ENCODE measurements at places on chromosomes 16 and 17.
A peak's percentile ranks its signal among the peaks of the same experiment; 100 is the strongest.

GRCh38 chr17:81165246-81166032, at the start of gene PVALEF:
Gene PVALEF, plus strand, starts transcription at chr17:81165507. Its CDS starts 15,720 bp downstream, at chr17:81181227.
- DNase-seq = no peak

GRCh38 chr16:52456368-52456767, 90.6 kb downstream of the TOX3 start:
- DNase-seq = no peak

DNA sequence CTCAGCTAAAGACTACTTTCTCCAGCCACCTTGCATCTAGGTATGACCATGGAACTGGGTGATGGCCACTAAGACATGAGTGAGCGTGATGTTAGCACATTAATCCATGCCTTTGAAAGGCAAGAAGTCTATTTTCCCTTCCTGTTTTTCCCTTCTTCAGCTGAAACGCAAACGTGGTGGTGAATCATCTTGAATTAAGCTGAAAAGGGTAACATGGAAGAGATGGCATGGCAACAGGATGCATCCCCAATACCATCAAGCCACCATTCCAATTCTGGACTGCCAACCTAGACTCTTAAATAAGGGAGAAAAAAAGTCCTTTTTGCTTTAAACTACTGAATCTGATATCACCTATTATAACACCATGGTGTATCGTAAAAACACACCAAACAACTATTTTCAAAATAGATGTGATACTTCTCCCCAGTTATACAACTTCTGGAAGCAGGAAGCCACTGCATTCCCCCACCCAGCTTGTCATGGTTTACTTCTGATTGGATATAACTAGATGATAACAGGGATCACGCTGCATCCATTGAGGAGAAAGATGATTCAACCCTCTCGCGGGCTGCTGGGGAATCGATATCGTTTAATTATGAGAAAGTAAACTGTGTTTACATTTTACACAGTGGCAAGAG, 368.6 kb downstream of the CDH13 start:
- DNase-seq = no peak

GRCh38 chr16:65318590-65319257, 196.9 kb upstream of the CDH11 start:
- DNase-seq = no peak

DNA sequence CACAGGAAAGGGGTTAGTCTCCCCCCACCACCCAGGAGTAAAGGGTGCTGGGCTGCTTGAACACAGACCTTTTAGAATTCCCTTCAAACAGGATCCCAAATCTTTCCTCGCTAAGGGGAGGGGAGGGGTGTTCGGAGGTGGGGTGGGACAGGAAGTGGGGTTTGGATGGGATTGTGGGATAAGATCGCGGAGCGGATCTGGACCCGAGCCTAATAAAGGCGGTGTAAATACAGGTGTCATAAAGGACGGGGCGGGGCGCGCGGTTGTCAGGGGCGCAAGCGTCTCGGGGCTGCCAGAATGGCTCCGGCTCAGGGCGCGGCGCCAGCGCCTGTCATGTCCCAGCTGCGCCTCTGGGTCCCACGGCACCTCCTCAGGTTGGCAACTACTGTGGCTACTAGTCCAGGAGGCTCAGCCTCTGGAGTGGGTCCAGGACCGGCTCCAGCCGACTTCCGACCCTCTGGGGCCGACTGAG, 59.8 kb upstream of the FBXO47 start:
- peak; percentile 33 for DNase-seq

DNA sequence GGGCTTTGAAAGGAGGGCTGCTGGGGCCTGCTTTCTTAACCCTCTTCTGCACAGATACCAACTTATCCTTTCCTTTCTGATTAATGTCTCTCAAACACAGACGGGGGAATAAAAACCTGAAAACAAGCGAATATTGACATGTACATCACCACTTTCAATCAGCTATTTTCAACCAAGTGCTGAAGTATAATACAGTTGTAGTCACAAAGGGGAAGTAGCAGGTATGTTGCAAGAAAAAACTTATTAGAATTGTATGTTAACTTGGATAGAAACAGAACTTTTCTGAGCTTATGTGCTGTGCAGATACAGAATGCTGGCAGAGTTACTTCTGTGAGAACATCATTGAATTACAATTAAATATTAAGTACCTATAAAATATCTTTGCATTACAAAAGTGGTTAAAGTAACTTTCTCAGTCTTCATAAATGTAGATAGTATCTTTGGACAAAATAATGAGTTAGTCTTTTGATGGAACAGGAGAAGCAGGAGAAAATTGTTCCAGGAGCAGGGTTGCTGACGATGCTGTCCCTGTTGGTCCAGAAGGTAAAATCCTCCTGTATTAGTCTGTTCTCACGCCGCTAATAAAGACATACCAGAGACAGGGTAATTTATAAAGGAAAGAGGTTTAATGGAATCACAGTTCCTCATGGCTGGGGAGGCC, 59.5 kb downstream of the RPTOR start:
- no peak for DNase-seq

DNA sequence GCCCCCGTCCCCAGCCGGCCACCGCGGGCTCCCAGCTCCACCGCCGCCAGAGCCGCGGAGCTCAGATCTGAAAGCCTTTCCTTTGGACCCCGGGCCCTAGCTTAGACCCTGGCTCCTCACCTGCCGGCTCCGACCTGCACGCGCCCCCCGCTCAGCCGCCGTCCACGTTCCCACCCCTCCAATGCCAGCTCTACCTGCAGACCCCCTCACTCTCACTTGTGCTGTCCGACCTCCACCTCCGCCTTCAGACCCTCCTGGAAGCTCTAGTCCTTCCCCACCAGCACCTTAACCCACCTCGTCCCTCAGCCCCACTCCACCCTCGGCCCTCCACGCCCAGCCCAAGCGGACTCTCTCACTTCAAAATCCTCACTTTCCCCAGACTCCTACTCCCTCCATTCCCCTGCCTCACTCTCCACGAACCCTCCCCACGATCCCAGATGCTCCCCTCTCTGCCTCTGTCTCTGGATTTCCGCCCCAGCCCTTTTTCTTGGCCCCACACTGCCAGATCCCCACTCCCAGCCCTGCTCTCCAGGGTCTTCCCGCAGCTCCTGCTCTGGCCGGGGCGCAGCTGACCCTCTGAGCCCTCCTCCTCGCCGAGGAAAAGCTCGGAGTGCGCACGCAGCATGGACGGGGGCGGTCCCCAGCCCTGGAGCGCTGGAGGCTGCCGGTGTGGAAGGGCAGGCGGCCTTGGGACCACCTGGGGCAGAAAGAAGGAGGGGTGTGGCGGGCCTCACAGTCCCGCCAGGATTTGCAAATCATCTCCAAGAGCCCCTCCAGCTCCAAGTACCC, at the start of gene TMEM114:
Gene TMEM114 (minus strand): TSS at position 612 of the 789 bp plus-strand sequence. CDS start 673 bp downstream, outside the sequence.
- no peak for DNase-seq

- no peak for DNase-seq
Measured at GRCh38 chr16:82007189-82007588, 4.1 kb downstream of the SDR42E1 start.

- no peak for DNase-seq
Measured at GRCh38 chr17:1639549-1640180, 5.9 kb downstream of the SCARF1 start.

GRCh38 chr17:28196636-28197035, 122.4 kb upstream of the TMEM97 start:
- DNase-seq = no peak

All from GM10248 (cell line).